Kasumi-1 (cell line): ENCODE measurements at places on chromosomes 2 and 18.

DNA sequence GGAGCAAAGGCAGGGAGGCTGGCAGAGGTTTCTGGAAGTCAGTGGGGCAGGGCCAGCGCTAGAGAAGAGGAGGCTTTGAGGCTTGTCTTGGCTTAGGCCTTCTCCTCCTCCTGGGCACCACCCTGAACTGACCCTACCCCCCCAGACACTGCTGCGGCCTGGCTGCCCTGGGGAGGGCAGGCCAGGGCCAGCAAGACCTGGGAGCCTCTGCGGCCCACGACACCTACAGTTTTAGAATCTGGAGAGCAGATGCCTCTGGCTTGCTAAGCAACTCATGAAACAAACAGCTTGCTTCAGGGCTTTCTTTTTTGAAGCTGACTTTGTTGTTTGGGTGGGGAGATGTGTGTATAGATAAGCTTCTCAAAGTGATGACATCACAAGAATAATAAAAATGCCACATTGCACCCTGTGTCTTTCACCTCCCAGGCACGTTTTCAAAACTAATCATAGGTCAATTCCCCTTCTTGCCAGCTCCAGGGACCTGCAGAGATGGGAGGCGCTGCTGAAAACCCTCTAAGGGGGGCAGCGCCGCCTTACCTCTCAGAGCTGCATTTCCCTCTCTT is 46.2 kb upstream of the SMAD7 start:
- DNase-seq, result no peak

GRCh38 chr2:43026426-43027096 is 199.8 kb downstream of the ZFP36L2 start:
- DNase-seq, result no peak

DNA sequence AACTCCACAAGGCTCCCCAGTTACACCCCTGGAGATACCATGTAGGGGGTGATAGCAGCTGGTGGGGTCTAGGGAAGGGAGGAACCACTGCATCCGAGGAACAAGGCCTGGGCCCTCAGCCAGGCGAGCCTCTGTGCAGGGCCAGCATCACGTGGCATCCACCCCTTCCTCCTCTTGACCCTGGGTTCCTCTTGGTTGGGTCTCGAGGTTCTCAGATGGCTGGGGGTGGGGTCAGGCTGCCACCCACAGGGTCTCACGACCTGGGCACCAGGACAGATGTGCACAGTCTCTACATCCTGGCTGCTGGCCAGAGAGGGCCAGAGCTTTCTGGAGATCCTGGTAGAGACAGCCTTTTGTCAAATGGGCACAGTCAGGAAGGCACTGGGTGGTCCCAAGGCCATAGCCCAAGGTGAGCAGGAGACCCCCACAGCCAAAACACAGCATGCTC is 10.4 kb downstream of the HS6ST1 start:
- no peak for DNase-seq

DNA sequence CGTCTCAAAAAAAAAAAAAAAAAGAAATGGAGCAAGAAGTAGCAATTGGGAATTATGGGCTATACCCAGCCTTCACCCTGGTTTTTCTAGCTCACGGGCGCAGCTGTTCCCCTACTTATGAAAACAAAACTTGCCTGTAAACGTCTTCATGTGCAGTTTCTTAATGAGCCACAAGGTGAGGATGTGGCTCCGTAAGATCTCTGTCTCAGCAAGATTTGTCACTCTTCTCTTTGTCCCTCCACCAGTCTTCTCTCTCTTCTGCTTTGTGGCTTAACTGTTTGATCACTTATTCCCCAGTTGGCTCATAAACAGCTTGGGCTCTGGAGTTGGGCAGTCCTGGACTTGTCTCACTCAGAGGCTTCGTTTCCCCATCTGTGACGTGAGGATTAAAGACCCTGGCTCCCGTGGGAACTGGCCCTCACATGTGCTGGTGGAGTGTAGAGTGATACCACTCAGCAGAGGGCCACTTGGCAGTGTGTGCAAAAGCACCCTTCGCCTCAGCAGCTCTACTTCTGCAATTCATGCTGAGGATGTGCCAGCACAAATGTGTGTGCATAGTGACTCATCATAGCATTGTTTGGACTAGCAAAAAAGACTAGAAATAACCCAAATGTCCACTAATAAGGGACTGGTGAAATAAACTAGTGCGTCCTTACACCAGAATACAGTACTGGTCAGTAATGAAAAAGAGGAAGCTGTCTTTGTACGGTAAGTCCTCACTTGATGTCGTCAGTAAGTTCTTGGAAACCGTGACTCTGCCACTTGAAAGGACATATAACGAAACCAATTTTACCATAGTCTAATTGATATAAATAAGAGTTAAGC is 8.7 kb downstream of the CEP68 start:
- DNase-seq, result peak; percentile 96

- peak; percentile 29 for DNase-seq
Observed at GRCh38 chr18:11398625-11399024, 210.8 kb upstream of the SLC35G4 start.

- peak; percentile 7 for DNase-seq
Observed at GRCh38 chr2:74676331-74676730, 22.3 kb downstream of the SEMA4F start.
